ENCODE measurements at places on chromosomes 2 and 18. TPM values are rescaled to one million over a fixed set of nuclear protein-coding genes. Genes with fewer than 3 reads are reported as not detected.

PARD6G gene
- 9.5 TPM for total RNA-seq

- no peak for DNase-seq
Measured at GRCh38 chr2:168194784-168195522, 52.4 kb downstream of the STK39 start.

DNA sequence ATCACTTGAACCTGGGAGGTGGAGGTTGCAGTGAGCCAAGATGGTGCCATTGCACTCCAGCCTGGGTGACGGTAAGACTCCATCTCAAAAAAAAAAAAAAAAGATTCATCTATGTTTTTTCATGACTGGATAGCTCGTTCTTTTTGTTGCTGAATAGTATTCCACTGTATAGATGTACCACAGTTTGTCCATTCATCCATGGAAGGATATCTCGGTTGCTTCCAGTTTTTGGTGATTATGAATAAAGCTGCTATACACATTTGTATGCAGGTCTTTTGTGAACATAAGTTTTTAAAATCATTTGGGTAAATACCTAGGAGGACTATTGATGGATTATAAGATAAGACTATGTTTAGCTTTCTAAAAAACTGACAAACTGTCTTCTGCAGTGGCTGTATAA, 90.8 kb downstream of the ACOXL start:
- DNase-seq: no peak

- no peak for DNase-seq
Measured at GRCh38 chr2:85178154-85178553, 45.0 kb downstream of the TCF7L1 start.

HOXD10 gene
- not detected for total RNA-seq

POTEI gene
- total RNA-seq: not detected

USP34 gene
- total RNA-seq: 226 TPM

DNA sequence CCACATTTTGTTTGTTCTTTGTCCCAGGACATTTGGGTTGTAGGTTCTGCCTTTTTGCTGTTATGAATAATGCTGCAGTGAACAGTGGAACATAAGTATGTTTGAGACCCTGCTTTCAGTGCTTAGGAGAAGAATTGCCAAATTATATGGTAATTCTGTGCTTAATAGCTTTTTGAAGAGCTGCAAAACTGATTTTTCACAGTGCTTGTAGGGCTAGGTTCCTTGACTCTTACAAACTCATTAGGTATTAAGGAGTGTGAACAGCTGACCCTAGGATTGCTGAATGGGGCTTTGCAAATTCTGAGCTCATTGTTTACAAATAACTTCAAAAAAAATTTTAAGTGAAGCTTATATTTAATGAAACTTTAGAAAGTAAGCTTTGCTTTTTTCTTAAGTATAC, 154.2 kb downstream of the LTBP1 start:
- DNase-seq: no peak

DNAJC5G gene
- not detected for total RNA-seq

EFEMP1 gene
- total RNA-seq: 2.8 TPM

- DNase-seq: no peak
Measured at GRCh38 chr2:147027436-147027835, 817.4 kb upstream of the ACVR2A start.

IL36G gene
- total RNA-seq: not detected

DNA sequence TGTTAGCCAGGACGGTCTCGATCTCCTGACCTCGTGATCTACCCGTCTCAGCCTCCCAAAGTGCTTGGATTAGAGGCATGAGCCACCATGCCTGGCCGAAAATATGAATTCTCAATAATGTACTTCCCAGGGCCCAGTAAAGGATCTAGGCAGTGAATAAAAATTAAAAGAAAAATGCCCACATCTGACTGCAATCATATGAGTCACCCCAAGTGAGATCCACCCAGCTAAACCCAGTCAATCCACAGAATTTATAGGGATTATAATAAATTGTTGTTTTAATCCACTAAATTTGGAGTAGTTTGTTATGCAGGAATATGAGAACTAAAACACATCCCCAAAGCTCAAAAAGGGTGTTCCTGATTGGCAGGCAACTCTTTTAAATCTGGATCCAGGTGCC, 93.5 kb upstream of the STK39 start:
- DNase-seq: no peak

BUB1 gene
- total RNA-seq: 7.8 TPM

DNA sequence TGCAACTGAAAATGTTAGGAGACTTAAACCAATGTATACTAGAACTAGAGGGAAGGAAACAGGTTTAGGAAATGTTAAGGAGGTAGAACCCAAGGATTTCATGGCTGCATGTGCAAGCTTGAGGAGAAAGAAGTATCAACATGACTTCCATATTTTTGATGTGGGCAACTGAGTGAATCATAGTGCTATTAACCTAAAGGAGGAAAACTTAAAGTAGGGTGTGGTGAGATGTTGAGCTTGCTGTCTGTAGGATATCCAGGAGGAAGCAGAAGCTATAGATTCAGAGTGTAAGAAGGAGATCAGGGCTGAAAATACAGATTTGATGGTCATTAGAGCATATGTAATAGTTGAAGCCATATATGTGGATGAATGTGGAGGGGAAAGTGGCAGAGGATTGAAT, 31.5 kb downstream of the NDC80 start:
- no peak for DNase-seq

CDH19 gene
- under 0.01 TPM for total RNA-seq

- no peak for DNase-seq
Measured at GRCh38 chr2:242063436-242063835, 193.9 kb downstream of the RTP5 start.

NRP2 gene
- total RNA-seq: 22.1 TPM

DNA sequence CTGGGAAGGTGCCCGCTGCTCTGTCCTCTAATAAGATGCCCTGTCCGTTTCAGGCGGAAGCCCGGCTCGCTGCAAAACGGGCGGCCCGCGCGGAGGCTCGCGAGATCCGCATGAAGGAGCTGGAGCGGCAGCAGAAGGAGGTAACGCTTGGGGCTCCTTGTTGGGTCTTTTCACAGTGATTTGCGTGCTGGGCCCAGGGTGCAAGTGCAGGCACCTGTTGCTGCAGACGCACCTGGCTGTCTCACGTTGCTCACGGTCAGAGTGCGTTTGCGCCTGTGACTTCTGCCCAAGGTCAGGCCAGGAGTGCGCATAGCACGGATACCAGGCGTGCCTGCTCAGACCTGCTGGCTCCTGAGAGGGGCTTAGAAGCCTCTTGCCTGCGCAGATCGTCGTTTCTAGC, 81.1 kb downstream of the LRRFIP1 start:
- no peak for DNase-seq

GRCh38 chr2:111694700-111695101, 189.3 kb downstream of the ANAPC1 start:
- DNase-seq: no peak

DNA sequence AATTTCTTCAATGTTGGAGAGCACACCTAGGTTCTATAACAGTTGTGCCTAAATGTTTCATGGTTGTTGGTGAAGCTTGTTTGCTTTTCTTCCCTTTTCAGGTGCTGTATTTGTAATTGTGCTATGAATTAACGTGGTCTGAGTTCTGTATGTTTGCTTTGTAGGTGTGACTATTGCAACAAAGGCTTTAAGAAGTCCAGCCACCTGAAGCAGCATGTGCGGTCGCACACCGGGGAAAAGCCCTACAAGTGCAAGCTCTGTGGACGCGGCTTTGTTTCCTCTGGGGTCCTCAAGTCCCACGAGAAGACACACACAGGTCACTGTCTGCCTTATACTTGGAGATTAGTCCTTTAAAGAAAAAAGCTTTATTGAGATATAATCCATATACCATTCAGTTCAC, 91.2 kb downstream of the ZNF236 start:
- no peak for DNase-seq

SALL3 gene
- 7.6 TPM for total RNA-seq

GRCh38 chr18:69755856-69756496, 191.7 kb downstream of the CD226 start:
- DNase-seq: no peak

GRCh38 chr2:8162552-8162951, 519.3 kb upstream of the ID2 start:
- no peak for DNase-seq

GRCh38 chr2:149561309-149561926, 26.2 kb downstream of the MMADHC start:
- no peak for DNase-seq

DNA sequence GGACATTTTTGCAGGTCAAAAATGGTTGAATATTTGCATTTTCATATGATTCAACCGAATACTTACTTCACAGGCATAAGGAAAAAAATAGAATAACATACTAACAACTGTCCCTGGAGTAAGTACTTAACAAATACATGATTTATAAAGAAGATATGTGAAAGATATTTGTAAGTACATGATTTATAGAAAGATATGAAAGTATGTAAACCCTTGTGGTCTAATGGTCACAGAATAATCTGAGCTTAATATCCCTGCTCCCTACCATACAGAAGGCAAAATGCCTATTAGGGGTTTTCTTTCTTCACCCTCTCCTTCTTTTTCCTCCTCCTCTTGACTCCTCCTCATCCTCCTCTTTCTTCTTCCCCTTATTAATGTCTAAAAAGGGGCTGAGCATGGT, 20.6 kb upstream of the ACTR3 start:
- no peak for DNase-seq

DNA sequence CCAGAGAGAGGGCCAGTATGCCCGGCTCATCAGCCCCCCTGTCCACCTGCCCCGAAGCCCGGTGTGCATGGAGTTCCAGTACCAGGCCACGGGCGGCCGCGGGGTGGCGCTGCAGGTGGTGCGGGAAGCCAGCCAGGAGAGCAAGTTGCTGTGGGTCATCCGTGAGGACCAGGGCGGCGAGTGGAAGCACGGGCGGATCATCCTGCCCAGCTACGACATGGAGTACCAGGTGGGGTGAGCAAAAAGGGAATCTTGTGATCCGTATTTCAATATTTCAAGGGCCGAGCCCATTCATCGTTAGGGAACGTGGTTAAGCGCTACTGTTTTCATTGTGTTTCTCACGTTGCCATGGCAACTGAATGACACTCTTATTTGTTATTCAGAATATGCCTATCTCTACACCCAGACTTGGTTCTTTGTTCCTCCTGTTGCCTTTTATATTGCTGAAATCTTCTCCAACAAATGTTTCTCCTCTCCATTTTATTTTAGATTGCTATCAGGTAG, 81.5 kb downstream of the NRP2 start:
- no peak for DNase-seq

- DNase-seq: no peak
Measured at GRCh38 chr2:241675885-241676284, 10.7 kb downstream of the DTYMK start.

GRCh38 chr18:13279181-13280069, 60.9 kb downstream of the LDLRAD4 start:
- no peak for DNase-seq

TNFAIP6 gene
- 0.31 TPM for total RNA-seq

- no peak for DNase-seq
Measured at GRCh38 chr18:71583252-71583651, 960.9 kb downstream of the CBLN2 start.

DNA sequence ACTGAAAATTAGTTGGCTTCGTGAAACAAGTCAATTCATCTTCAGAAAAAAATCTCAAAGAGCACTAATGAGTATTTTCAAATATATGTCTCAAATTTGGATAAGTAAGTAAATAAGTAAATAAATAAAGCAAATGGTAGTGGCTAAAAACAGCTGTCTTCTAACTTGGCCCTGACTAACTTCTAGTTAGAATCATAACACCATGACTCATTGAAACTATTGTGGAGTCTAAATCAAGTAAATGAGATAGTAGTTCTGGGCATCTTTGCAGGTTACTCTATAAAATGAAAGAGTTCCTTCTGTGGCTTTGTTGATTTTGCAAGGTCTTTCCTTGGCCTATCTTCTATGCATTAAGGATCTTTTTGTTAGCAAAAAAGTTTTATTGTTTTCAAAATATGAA, 110.7 kb downstream of the SLC8A1 start:
- DNase-seq: no peak

DNA sequence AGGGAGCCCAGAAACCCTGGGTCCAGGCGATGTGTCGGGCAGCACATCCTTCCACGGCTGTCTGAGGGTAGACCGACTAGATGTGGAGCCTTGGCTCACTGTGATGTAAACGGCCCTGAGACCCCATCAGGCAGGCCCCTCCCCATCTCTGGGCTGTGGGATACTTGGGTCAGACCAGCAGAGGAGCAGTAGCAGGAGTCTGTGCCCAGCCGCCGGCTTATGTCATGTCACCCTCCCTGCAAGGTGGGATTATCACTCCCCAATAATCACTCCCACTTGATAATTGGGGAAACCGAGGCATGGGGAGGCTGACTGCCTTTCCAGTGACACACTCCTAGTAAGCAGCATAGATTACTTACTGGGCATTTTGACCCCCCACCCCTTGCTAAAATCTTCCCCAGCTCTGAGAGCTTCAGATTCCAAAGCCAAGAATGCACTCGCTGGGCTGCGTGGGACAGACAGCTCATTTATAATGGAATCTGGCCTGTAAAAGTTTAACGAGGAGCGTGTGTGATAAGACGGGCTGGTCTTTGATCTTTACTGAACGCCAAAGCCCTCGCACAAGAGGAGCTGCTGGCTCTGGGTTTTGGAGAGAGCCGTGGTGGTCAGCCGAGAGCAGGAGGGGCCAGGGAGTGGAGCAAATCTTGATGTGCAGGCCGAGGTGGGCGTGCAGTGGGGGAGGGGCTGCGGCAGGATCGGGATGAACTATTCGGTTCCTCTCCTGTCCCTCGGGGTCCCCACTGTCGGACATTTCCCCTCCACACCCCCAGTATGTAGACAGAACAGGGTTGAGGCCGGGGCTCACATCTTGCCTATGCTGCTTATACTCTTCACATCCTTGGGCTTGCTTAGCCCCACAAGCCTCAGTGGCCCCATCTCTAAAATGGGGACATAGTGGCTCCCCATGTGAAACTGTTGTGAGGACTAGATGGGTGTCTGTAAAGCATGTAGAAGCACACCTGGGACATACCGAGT, 200.0 kb downstream of the GLI2 start:
- no peak for DNase-seq

GRCh38 chr2:20050646-20051531, 539 bp downstream of the LAPTM4A start:
- peak; percentile 48 for DNase-seq

VIL1 gene
- not detected for total RNA-seq

ZNF804A gene
- 15.6 TPM for total RNA-seq

TTR gene
- total RNA-seq: 0.31 TPM

IL1B gene
- total RNA-seq: 0.78 TPM

MYL12A gene
- total RNA-seq: 49.9 TPM

Data from occipital lobe (tissue), 3 donors.